ENCODE measurements at places on chromosomes 3 and 15. TPM values are rescaled to one million over a fixed set of nuclear protein-coding genes. Genes with fewer than 3 reads are reported as not detected.

- no peaks in the 10 kb centered on the region for H3K27me3 ChIP-seq
- H3K36me3 ChIP-seq = no peaks in the 10 kb centered on the region
- H3K4me3 ChIP-seq = no peak overlapping the region
- H3K4me1 ChIP-seq = no peaks in the 10 kb centered on the region
Observed at GRCh38 chr3:63585927-63586326, 66.5 kb upstream of the SNTN start.

DNA sequence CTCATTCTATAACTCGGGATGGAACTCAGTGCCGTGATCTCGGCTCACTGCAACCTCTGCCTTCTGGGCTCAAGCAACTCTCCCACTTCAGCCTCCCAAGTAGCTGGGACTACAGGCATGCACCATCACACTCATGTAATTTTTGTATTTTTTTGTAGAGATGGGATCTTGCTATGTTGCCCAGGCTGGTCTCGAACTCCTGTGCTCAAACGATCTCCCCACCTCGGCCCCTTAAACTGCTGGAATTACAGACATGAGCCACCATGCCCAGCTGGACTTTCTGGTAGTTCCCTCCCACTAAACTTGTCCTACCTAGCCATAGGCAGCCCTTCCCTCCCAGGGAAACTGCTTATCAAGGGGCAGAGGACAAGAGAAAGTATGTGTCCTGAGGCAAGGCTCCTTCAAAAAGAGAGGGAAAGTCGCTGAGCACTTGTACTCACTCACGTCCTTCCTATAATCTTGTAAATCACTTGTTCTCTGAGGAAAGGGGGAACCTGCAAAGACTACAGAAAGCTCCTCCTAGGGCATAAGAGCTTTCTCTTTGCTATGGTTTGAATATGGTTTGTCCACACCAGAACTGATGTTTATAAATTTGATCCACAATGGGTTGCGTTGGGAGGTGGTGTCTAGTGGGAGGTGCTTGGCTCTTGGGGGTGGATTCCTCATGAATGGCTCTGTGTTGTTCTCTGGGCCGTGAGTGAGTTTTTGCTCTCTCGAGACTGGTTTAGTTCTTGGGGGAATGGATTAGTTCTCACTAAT is 13.6 kb upstream of the TBL1XR1 start:
- DNase-seq = peak; percentile 72
- H3K27me3 ChIP-seq = no peaks in the 10 kb centered on the region
- H3K4me1 ChIP-seq = peaks cover 25% of the 10 kb centered on the region

DNA sequence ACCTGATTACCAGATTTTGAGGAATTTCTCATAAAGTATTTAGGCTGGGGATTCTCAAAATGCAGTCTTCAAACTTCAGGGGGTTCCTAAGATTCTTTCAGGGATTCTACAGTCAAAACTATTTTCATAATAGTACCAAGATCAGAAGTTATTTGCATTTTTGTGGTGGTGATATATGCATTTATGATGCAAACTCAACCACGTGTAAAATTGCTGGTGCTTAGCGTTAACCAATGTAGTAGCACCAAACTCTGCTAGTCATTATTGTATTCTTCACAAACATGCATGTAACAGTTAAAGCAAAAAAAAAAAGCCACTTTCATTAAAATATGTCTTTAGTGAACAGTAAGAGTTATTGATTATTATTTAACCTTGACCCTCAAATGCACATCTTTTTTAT is 274.9 kb upstream of the DNAJC19 start:
- H3K4me3 ChIP-seq = no peak overlapping the region
- H3K27me3 ChIP-seq = peaks cover 13% of the 10 kb centered on the region
- no peak overlapping the region for H3K27ac ChIP-seq
- H3K4me1 ChIP-seq = no peaks in the 10 kb centered on the region
- no peak for DNase-seq
- H3K36me3 ChIP-seq = no peaks in the 10 kb centered on the region

DNA sequence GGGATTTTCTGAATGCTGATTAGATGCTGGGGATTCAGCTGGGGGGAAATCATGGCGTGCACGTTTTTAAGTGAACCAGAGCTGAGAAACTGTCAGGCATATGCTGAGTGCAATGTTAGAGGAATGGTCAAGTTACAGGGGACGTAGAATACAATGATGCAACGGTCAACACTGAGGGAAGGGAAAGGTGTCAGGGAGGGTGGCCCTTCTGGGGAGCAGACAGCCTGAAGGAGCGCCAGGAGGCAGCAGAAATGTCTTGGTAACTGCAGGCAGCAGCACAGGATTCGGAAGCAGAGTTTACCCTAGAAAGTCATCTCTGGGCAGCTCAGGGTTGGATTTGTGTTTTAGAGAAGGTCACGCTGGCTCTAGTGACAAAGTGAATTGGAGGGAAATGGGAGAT is 47.6 kb upstream of the RGMA start:
- H3K36me3 ChIP-seq = no peaks in the 10 kb centered on the region
- no peak for DNase-seq
- H3K27ac ChIP-seq = no peak overlapping the region
- H3K27me3 ChIP-seq = no peaks in the 10 kb centered on the region
- no peaks in the 10 kb centered on the region for H3K4me1 ChIP-seq

BNIP2 gene
- total RNA-seq = 59.3 TPM

- no peak overlapping the region for H3K27ac ChIP-seq
- H3K27me3 ChIP-seq = no peaks in the 10 kb centered on the region
- H3K36me3 ChIP-seq = no peaks in the 10 kb centered on the region
- peaks cover 3% of the 10 kb centered on the region for H3K4me1 ChIP-seq
Observed at GRCh38 chr3:52289747-52290595, 2.3 kb downstream of the GLYCTK start.

HCN4 gene
- total RNA-seq = 0.07 TPM

DNA sequence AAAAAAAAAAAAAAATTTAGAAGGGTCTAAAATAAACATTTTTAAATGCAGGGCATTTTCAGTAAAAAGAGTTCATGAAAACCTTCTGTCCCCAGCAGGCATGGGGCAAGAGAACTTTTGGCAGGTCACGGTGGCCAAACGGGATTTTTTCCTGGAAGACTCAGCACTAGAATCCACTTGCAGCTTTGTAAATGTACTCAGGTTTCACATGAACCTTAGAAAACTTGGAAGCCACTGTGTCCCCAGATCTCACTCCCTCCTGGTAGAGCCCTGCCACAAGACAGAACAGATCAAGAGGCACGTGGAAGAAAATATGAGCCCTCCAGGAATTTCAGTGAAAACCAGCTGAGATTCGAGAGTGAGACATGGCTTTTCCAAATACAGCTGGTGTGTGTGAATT is 2.1 kb upstream of the GNB5 start:
- no peak overlapping the region for H3K4me3 ChIP-seq
- no peaks in the 10 kb centered on the region for H3K27me3 ChIP-seq
- H3K4me1 ChIP-seq = no peaks in the 10 kb centered on the region
- no peak overlapping the region for H3K27ac ChIP-seq
- no peak for DNase-seq

MAP6D1 gene
- total RNA-seq = 5.0 TPM

GRCh38 chr15:36614016-36614415 is 34.6 kb downstream of the CDIN1 start:
- no peak overlapping the region for H3K27ac ChIP-seq
- H3K4me1 ChIP-seq = no peaks in the 10 kb centered on the region
- no peaks in the 10 kb centered on the region for H3K36me3 ChIP-seq
- H3K27me3 ChIP-seq = no peaks in the 10 kb centered on the region
- no peak for DNase-seq
- no peak overlapping the region for H3K4me3 ChIP-seq

DNA sequence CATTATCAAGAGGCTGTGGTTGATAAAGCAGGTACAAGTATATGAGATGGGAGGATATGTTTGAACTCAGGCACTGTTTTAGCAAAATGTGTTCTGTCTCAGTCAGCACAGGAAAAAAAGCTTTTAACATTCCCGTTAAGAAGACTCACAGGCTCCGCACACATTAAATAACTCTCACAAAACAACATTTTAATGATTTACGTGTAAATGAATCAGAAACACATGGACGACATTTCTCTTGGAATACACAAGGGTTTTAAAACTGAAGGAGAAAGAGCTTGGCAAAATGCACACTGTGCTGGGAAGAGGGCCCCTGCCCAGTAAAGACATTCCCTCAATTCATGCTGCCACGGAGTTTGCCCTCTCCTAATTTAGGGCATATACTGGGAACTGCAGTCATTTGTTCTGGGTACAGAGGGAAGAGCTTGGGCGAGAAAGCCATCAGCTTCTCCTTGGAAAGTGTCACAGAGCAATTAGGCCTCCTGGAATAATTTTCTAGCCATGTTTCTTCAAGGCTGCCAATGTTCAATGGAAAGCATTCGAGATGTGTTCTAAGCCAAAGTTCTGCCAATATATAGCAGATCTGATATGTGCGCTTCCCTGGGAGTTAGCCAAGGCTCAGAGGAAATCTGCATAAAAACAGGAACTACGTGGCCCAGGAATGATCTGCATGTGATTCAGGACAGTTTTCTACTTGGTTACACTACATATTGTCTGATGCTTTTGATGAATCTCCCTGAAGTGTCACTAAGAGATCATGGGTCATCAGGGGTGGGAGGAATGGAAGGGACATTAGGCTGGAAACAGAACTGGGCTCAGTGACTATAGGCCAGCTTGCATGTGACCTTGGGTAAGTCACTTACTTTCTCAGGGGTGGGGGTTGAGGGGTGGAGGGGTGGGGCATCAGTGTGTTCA is 2.2 kb upstream of the MASP1 start:
- peaks cover 8% of the 10 kb centered on the region for H3K4me1 ChIP-seq
- no peaks in the 10 kb centered on the region for H3K36me3 ChIP-seq
- no peak overlapping the region for H3K4me3 ChIP-seq
- DNase-seq = no peak
- H3K27ac ChIP-seq = no peak overlapping the region

DNA sequence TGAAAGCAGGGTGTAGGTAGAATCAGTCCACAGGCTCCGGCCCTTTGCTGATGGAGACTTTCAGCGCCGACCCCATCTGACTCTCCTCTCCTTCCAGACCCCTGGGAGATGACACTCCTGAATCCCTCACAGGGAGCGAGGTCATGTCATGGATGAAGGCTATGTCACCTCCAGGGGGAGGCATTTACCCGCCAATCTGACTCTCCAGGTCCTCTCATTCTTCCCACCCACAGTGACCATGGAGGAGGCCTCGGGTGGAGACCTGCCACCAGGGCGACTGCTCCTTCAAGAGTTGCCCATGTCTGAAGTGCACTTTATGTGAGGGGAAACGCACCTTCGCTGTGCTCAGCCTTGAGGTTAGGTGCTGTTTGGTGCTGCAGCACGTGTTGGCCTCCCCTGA is 112.7 kb downstream of the KLF13 start:
- DNase-seq = no peak
- no peak overlapping the region for H3K4me3 ChIP-seq
- no peak overlapping the region for H3K27ac ChIP-seq
- H3K27me3 ChIP-seq = no peaks in the 10 kb centered on the region
- H3K4me1 ChIP-seq = no peaks in the 10 kb centered on the region
- H3K36me3 ChIP-seq = no peaks in the 10 kb centered on the region

- DNase-seq = peak; percentile 21
- no peak overlapping the region for H3K4me3 ChIP-seq
- no peaks in the 10 kb centered on the region for H3K27me3 ChIP-seq
Observed at GRCh38 chr15:100766243-100767000, 113.2 kb upstream of the ALDH1A3 start.

DNA sequence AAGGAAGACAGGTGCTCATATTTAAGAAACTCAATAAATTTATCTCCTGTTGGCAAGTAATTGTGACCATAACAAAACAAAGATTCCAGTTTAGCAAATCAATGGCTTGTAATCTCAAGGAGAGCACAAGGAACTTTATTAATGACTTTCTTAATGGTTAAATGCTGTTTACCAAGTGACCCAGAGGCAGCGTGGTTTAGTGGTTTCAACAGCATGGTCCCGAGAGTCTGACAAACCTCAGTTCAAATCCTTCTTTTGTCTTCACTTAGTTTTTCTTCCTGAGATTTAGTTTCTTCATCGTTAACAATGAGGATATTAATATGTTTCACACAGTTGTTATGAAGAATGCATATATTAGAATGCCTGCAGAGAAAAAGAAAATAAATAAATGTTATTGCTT is 212.6 kb downstream of the KCNMB2 start:
- H3K4me1 ChIP-seq = no peaks in the 10 kb centered on the region
- no peaks in the 10 kb centered on the region for H3K27me3 ChIP-seq
- no peak overlapping the region for H3K4me3 ChIP-seq
- DNase-seq = no peak

GRCh38 chr3:111194048-111194447 is 122.4 kb downstream of the NECTIN3 start:
- H3K27me3 ChIP-seq = no peaks in the 10 kb centered on the region
- no peaks in the 10 kb centered on the region for H3K36me3 ChIP-seq
- no peak overlapping the region for H3K4me3 ChIP-seq
- no peak overlapping the region for H3K27ac ChIP-seq
- DNase-seq = no peak

DNA sequence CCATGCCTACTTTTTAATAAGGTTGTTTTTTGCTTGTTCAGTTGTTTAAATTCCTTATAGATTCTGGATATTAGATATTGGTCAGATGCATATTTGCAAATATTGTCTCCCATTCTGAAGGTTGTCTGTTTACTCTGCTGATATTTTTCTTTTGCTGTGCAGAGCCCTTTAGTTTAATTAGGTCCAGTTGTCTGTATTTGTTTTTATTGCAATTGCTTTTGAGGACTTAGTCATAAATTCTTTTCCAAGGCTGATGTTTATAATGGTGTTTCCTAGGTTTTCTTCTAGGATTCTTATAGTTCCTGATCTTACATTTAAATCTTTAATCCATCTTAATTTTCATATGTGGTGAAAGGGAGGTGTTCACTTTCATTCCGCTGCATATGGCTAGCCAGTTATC is 77.4 kb downstream of the PTPRG start:
- no peak for DNase-seq
- no peak overlapping the region for H3K27ac ChIP-seq
- no peaks in the 10 kb centered on the region for H3K36me3 ChIP-seq
- H3K4me3 ChIP-seq = no peak overlapping the region

DNA sequence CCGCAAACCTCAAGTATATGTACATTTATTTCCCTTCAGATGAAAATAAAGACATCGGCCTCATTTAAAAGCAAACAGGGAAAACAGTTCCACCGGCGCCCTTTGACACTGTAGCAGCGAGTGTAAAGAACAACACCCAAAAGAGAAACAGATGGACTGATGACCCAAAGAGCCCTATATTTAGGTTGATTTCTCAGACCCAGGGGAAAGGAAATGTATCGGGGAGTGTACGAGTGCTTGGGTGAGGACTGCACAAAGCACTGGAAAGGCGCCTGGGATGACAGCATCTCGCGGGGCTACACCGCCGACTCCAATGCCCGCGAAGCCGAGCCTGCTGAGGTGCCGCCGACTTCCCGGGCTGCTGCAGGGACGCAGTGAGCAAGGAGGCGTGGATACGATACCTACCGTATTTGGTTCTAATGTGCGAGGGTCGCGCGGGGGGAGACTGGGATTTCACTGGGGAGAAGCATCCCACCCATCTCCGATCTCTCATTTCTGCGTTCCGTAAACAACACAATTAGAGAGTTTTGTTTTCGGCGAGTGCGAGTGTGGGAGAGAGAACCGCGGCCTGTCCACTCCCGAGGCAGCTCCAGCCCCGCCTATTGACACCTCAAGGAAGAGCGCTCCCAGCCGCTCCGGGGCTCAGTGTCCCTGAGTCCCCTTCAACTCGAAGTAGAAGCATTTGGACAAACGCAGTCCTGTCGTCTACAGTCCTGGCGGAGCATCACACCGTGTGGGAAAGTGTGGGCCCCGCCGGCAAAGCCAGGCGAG is 2.0 kb downstream of the MECOM start:
- peaks cover 8% of the 10 kb centered on the region for H3K4me1 ChIP-seq
- peak; percentile 52 for DNase-seq
- H3K27ac ChIP-seq = no peak overlapping the region
- H3K4me3 ChIP-seq = peak overlapping the region; percentile 47
- no peaks in the 10 kb centered on the region for H3K36me3 ChIP-seq

All from A673 (cell line).